ENCODE measurements at places on chromosomes 2 and 18.

GRCh38 chr2:234257859-234258561 is 207.5 kb downstream of the SPP2 start:
- no peak for DNase-seq

DNA sequence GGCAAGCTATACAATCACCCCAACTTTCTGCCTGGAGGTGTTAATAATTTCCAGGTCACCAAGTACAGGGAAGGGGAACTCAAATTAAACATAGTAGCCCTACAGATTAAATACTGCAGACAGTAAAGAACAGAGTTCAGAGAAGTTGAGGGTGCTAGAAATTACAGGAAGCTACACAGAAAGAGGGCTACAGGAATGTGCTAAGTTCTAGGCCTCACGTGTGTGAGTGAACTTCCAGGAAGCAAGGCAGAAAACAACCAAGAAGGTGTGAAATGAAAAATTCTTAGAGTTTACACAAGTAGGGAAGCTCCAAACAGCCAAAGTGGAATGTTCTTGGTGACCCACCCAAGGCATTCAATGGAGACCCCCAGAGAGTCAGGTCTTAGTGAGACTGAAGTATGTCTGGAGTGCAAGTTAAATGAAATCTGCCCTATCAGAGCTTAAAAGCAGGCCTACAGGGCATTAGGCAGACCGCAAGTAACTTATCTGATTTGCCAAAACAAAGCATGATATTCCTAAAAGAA is 58.1 kb upstream of the RNU4ATAC start:
- DNase-seq = no peak

- no peak for DNase-seq
These were observed 38.1 kb upstream of the HNRNPA3 start for GRCh38 chr2:177174486-177174885.

DNA sequence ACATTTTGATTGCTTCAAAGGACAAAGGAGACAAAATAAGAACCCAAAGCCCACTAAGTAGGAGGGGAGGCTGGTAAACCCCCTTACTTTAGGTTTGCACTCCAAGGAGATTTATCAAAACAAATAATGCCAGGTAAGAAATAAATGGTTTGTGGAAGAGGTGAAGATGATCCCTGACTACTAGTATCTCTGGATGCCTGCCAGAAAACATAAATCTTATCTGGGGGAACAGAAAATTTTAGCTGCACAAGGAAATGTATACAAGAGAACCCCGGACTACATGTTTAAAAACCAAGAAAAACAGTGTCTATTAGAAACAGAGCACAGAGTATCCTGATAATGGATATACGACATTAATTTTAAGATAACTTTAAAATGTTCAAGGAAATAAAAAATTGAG is 114.1 kb downstream of the TRABD2A start:
- DNase-seq = no peak

GRCh38 chr2:240686460-240686859 is 3.8 kb upstream of the AQP12B start:
- no peak for DNase-seq

GRCh38 chr2:62817995-62818713 is 112.6 kb downstream of the EHBP1 start:
- DNase-seq = no peak

DNA sequence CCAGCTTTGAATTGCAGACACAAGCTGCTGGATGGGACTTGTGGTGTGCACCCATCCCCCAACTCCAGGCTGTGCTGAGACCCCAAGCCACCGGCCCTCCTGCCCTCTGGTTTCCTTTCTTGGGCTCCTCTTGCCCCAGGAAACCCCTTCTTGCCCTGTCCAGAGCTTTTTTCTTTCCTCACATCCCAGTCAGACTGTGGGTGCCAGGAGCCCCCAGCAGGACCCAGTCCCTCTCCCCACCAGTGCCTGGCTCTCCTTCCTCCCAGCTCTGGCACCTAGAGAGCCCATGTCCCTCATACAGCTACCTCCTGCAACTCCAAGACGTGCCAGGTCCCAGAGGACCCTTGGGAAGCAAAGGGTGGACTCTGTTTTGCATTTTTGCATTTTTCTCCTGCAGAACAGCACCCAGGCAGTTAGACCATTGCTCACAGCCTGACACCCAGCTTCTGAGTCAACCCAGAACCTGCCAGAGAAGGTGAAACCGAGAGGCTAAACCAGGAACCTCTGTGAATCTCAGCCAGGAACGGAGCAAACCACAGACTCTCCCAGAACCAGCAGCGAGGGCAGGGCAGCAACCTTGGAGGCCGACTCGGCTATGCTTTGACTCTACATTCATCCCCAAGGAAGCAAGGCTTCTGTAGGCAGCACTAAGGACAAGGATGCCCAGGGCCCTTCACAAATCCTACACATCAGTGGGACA is 221.1 kb downstream of the ANAPC1 start:
- no peak for DNase-seq

DNA sequence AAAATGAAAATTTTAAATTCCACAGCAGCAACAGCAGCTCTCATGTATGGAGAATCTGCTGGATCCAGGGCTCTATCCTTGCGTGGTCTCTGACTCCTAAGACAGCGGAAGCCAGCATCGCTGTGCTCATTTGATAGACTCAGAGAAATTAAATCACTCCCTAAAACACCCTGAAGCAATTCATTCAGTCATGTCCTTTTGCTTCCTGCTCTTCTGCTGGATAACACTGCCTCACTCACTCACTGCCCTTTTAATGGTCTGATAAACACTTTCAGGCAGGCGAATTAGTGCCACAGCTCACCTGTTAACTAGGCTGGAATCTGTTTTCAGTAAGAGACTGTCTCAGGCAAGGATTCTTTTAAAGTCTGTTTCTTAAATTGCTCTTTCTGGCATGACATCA is 10.0 kb downstream of the WIPF1 start:
- DNase-seq = no peak

- DNase-seq = no peak
These were observed 49.6 kb downstream of the KIF5C start for GRCh38 chr2:148924514-148925178.

GRCh38 chr2:189674374-189675112 is at the start of gene ANKAR:
ANKAR (plus strand) TSS chr2:189674670; CDS start chr2:189676491, 1,821 bp downstream.
- peak; percentile 81 for DNase-seq

DNA sequence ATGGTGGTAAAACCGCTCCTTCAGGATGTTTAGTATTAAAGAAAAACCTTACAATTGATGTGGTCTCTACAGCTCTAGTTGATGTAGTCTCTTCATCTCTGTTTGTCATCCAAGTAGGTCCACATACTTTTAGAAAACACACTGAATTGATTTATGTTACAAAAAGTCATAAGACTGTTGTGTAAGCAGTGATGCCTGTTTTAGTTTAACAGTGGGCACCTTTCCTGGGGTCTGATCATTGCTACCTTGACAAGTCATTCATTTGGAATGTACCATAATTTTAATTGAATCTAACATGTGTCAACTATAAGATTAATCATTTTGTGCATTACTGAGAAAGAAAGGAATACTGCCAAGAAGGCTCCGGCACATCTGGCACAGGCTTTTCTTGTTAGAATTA is 34.3 kb downstream of the GIGYF2 start:
- DNase-seq = no peak

- no peak for DNase-seq
These were observed 343.6 kb upstream of the SYT4 start for GRCh38 chr18:43620936-43621335.

- peak; percentile 19 for DNase-seq
These were observed 174.2 kb downstream of the MIB1 start for GRCh38 chr18:21914739-21915319.

- DNase-seq = no peak
These were observed 22.5 kb downstream of the LPIN1 start for GRCh38 chr2:11768946-11769345.

DNA sequence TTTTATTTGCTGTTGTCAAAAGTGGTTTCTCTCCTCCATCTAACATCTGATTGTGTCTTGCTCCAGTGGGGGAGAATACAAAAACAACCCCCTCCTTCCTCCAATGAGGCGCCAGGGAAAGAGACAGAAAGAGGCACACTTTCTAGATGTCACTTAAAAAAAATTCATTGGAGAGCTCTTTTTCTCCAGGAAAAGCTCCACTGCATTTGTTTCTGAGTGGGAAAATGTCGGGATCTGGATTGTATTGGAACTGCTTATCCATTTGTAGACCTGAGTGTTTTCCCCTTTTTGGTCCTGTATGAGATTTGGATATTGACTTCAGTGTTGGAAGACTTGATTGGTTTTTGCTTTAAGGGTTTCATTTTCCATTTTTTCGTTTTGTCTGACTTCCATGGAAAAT is 995 bp downstream of the MBD5 start:
- no peak for DNase-seq

- DNase-seq = no peak
These were observed 18.3 kb downstream of the RNF138 start for GRCh38 chr18:32110005-32110404.

DNA sequence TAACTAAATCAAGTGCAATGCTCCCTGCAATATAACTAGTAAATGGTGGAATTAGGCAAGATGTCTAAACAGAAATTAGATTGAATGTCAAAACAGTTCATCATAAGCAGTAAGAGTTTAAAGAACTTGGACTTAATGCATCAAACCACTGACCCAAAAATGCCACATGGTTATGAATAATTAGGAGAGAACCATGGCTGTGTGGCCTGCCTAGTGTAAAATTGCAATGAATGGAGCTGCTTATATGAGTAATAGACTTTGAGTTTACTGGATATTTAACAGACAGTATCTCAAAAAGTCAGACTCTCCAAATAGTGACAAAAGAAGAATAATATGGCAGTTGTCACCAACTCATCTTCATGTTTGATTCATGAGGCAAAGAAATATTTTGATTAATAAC is 101.6 kb upstream of the COL5A2 start:
- DNase-seq = no peak

DNA sequence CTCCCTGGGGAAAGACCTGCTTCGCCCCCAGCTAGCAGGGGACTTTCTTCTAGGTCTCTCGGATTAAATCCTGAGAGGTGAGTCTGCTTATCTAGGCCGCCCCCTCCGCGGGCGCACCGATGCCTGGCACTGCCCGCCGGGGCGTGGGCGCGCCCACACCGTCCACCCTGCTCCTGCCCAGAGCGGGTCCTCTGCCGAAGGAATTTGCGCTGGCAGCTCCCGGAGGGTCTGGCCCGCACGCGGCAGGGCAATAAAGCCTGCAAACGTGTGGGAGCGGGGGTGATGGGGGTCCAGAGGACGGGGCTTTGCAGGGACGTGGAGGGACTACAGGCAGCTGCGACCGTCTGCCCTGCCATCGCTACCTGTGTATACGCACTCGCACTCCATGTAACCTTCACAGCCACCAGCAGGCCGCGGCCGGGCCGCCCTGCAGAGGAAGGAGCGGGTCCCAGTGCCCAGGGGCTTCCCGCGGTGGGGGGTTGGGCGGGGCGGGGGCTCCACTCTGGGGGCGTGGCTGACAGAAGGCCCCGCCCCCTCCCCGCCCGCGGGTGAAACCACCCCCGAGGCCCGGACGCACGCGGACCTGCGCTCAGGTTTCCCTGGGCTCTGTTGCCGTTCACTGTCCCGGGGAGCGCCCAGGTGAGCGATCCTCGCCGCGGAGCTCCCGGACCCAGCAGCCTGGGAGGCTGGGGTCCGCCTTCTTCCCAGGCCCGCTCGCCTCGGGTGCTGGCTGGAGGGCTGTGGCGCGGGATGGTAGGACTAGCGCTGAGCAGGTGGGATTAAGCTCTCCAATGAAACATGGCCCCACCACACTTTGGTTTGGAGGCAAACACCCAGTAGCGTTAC is 174.5 kb upstream of the HS6ST1 start:
- no peak for DNase-seq

- no peak for DNase-seq
These were observed 51.8 kb upstream of the RAB27B start for GRCh38 chr18:54776282-54776977.

GRCh38 chr18:6414723-6415417 is at the start of gene L3MBTL4:
L3MBTL4 (minus strand) TSS chr18:6414911; CDS start chr18:6311625, 103,286 bp downstream.
- DNase-seq = peak; percentile 6

GRCh38 chr2:240369801-240370585 is 65.5 kb upstream of the GPC1 start:
- DNase-seq = peak; percentile 49

GRCh38 chr18:56161566-56162260 is 476.7 kb downstream of the TXNL1 start:
- DNase-seq = no peak

DNA sequence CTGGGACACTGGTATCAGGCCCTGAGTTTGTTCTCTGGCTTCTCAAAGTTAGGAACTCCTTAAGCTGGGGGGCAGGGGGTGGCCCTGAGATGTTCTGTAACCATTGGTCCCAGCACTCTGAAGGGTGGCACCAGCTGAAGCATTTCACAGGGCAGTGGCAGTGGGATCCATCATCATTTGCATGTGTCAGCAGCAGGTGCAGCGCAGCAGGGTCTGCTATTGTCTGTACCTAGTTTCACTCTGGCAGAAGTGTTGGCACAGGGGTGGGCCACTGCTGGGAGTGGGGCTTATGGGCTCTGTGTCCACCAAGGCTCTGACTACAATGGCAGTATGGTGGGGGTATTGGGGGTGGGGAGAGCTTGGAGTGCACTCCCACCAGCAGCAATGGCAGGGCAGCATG is 460.4 kb upstream of the ZNF804A start:
- DNase-seq = no peak

DNA sequence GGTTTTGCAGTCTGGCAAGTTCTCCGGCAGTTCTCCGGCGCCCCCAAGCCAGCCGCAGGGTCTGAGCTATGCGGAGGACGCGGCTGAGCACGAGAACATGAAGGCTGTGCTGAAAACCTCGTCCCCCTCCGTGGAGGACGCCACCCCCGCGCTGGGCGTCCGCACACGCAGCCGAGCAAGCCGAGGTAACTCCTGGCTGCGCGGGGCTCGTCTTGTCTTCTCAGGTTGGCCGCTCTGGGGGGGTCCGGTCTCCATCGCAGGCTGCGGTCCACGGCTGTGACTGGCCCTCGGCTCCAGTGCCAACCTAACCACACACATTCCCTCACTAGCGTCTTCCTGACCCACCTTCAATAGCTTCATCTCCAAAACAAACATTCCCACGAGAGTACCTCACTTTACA is 68.2 kb downstream of the TPGS2 start:
- no peak for DNase-seq

- DNase-seq = no peak
These were observed 2.4 kb downstream of the C2orf42 start for GRCh38 chr2:70188460-70188859.

DNA sequence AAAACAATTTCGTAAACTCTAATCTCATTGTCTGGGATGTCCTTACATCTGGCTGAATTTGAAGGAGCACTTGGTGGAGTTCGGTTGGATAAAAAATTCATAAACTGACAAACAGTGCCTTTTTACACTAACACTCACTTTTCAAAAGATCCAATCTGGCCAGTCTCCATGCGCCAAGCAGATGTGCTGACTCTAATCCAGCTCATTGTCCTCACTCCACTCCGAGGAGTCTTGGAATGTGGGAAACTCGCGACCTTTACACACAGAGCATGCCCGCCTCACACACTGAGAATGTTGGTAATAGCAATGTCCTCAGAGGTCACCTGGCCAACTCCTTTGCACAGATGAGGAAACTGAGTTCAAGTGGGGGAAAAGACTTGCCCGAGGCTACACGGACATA is 66.8 kb downstream of the XDH start:
- DNase-seq = no peak
